ENCODE measurements at places on chromosomes 7 and 10.

- H3K27ac ChIP-seq, result no peak overlapping the region
- DNase-seq, result no peak
- H3K4me3 ChIP-seq, result no peak overlapping the region
- no peaks in the 10 kb centered on the region for H3K27me3 ChIP-seq
Measured at GRCh38 chr10:811379-812175, 119.9 kb downstream of the LARP4B start.

GRCh38 chr7:132489776-132490237 lies 86.5 kb downstream of the PLXNA4 start:
- no peaks in the 10 kb centered on the region for H3K36me3 ChIP-seq
- H3K27me3 ChIP-seq, result no peaks in the 10 kb centered on the region
- no peak overlapping the region for H3K27ac ChIP-seq
- H3K4me3 ChIP-seq, result no peak overlapping the region
- no peaks in the 10 kb centered on the region for H3K4me1 ChIP-seq

DNA sequence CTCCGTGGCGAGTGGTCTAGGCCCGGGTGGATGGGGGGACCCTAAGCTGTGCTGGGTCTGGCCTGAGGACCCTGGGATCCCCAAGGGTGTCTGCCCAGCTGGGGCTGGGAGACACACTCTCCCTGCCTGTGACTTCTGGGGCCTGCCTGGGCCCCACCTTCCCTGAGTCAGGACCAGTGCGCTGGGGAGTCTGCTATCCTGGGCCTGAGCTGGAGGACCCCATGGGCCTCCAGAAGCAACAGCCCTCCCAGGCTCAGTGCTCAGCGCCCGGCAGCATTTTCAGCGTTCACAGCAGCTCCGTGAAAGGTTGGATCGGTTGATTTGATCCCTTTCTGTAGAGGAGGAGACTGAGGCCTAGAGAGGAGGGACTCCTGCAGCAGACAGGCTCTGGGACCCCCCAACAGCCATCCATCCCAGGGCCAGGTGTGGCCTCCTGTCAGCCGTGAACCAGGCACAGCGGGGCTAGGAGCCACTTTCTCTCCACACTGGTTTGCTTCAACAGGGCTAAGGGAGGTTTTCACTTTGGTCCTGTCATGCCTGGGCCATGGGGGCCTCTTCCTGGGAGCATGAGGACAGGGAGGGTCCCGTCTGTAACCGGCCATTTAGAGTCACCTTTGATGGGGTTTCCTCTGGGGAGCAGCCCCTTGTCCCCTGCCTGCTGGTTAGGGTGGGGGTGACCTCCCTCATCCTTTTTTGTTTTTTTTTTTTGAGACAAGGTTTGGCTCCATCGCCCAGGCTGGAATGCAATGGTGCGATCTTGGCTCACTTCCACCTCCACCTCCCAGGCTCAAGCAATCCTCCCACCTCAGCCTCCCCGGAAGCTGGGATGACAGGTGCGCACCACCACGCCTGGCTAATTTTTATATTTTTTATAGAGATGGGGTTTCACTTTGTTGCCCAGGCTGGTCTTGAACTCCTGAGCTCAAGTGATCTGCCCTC lies 12.4 kb downstream of the FOXL3 start:
- DNase-seq, result no peak
- H3K4me3 ChIP-seq, result no peak overlapping the region
- no peaks in the 10 kb centered on the region for H3K4me1 ChIP-seq

GRCh38 chr10:22022257-22023032 lies 18.9 kb upstream of the DNAJC1 start:
- no peak overlapping the region for H3K27ac ChIP-seq
- H3K4me3 ChIP-seq, result no peak overlapping the region
- H3K27me3 ChIP-seq, result no peaks in the 10 kb centered on the region
- no peaks in the 10 kb centered on the region for H3K4me1 ChIP-seq

- peaks cover 3% of the 10 kb centered on the region for H3K36me3 ChIP-seq
- no peak overlapping the region for H3K27ac ChIP-seq
- no peak for DNase-seq
- H3K4me3 ChIP-seq, result no peak overlapping the region
- no peaks in the 10 kb centered on the region for H3K4me1 ChIP-seq
Measured at GRCh38 chr7:99666013-99666395, 13.8 kb downstream of the CYP3A5 start.

DNA sequence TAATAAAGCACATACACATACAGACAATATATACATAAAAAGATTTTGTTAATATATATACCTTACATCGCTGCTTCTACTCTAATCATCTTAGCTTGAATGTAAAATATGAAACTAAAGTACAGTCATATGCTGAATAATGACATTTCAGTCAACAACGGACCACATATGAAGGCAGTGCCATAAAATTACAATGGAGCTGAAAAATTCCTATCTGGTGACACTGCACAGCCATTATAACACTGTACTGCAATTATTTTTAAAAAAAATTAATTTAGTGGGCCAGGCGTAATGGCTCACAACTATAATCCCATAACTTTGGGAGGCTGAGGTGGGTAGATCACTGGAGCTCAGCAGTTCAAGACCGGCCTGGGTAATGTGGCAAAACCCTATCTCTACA lies 122.3 kb downstream of the JMJD1C start:
- no peak for DNase-seq
- no peak overlapping the region for H3K4me3 ChIP-seq
- no peaks in the 10 kb centered on the region for H3K27me3 ChIP-seq
- no peaks in the 10 kb centered on the region for H3K4me1 ChIP-seq
- no peaks in the 10 kb centered on the region for H3K36me3 ChIP-seq

- H3K27me3 ChIP-seq, result no peaks in the 10 kb centered on the region
- no peak for DNase-seq
- no peaks in the 10 kb centered on the region for H3K36me3 ChIP-seq
- H3K4me3 ChIP-seq, result no peak overlapping the region
- H3K27ac ChIP-seq, result no peak overlapping the region
- H3K4me1 ChIP-seq, result no peaks in the 10 kb centered on the region
Measured at GRCh38 chr7:92732316-92733036, 103.9 kb downstream of the CDK6 start.

DNA sequence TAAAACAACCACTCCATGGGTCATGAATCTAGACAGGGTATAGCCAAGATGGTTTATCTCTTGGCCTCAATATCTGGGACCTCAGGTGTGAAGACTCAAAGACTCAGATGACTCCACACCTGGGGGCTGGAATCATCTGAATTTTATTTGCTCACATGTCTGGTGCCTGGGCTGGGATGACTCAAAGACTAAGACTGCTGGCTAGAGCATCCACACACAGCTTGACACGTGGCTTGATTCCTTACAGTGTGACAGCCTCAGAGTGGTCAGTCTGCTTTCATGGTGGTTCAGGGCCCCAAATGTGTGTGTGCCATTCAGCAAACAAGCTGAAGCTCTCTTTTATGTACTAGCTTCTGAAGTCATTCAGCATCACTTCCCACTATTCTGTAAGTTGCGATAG lies 333.7 kb downstream of the RNLS start:
- no peaks in the 10 kb centered on the region for H3K4me1 ChIP-seq
- DNase-seq, result no peak
- H3K27me3 ChIP-seq, result no peaks in the 10 kb centered on the region

DNA sequence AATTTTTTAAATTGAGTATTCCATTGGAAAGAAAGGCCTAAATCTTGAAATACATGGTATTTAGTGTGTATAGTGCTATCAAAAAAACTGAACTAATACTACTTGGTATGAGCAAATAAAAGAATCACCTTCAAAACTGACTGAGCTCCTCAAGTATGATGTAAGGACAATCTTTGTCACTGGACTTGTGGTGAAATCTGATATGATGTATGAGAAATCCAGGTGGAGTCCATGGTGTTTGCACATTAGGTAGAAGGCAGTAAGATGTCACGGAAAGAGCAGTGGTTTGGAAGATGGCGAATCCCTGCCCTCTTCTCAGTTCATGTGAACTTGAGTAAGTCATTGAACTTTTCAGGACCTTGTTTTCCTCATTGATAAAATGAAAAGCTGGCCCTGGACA lies 62.1 kb upstream of the COL1A2 start:
- no peaks in the 10 kb centered on the region for H3K27me3 ChIP-seq
- H3K36me3 ChIP-seq, result no peaks in the 10 kb centered on the region
- H3K4me1 ChIP-seq, result no peaks in the 10 kb centered on the region
- DNase-seq, result no peak

DNA sequence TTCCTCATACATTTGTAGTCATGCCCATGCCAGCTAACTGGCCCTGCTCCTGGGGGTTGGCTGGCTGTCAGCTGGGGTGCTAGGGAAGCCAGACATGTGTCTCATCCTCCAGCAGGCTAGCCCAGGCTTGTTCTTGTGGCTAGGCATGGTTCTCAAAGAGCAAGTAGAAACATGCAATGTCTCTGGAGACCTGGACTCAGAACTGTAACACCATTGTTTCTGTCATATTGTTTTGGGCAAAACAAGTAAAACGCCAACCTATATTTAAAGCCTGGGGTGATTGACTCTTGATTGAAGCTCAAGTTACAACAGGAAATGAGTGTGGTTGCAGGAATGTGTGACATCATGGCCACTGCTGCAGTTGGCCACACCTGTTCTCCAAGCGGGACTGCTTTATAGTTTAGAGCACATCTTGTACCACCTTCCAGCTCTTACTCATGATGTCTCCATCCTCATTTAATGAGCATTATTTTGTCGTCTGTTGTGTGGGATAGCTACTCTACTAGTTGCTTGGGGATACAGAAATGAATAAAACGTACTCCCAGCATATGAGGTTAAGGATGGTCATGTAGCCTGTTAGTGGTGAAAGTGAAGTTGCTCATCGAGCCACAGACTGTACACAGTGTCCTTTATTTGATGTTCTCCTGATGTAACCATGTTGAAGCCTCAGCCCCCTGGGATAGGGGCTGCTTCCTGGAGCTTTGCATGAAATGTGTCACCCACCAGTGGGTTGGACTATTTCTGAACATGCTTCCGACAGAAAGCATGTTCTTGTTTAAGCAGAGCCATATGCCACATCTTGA lies 168.4 kb downstream of the SORCS3 start:
- H3K4me3 ChIP-seq, result no peak overlapping the region
- H3K27ac ChIP-seq, result no peak overlapping the region
- peaks cover 2% of the 10 kb centered on the region for H3K36me3 ChIP-seq
- H3K4me1 ChIP-seq, result peaks cover 2% of the 10 kb centered on the region
- no peaks in the 10 kb centered on the region for H3K27me3 ChIP-seq

Measured in H9 (cell line).